SIG-M5 (cell line): ENCODE measurements at places on chromosomes 3 and 15.

DNA sequence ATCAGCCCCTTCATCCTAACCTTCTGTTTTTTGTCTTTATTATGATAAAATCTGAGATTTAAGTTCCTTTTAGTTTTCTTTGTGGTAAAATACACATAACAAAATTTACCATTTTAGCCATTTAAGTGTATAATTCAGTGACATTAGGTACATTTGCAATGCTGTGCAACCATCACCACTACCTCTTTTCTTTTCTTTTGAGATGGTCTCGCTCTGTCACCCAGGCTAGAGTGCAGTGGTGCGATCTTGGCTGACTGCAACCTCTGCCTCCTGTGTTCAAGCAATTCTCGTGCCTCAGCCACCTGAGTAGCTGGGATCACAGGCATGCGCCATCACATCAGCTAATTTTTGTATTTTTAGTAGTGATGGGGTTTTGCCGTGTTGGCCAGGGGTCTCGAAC, 6.2 kb upstream of the RAB11A start:
- no peak for DNase-seq

DNA sequence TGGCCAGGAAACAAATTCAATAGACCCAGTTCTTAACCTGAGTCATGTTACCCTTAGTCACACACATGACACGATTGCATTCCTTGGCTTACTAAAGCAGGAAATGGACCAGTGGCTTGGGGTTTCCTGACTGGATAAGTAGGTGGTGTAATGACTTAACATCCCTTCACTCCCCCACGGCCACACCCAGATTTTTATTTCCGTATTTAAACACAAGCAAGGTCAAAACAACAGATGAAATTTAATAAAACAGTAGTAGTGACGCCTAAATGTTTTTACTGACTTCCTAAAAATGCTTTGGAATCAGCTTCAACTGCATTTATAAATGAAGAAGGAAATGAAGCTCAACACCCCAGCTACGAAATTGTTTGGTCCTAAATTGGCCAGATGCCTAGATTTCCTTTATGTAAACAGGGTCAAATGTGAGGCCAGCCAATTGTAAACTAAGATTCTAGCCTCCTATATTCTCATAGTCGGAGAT, 324.3 kb downstream of the CHST2 start:
- no peak for DNase-seq

DNA sequence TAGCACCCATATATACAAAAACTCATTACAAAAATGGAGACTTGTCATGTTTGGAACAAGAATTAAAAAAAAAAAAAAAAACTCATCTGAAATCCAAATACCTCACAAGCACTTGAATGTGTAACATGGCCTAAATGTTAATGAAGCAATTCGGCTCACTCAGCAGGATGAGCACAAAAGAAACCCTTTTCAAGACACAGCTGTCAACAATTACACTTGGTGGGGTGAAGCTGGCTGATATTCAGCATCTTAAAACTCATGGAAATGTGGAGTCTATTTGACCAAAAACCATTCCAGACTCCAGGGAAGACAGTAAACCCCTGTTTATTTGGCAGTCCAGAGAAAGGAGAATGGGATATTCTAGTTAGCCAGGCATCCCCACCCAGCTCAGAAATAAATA, 205.4 kb upstream of the TSC22D2 start:
- DNase-seq = no peak

- no peak for DNase-seq
Observed at GRCh38 chr15:58285212-58285920, 146.4 kb upstream of the LIPC start.

- no peak for DNase-seq
Observed at GRCh38 chr3:57555306-57555705, 768 bp upstream of the PDE12 start.

GRCh38 chr3:46252980-46253379, 10.7 kb downstream of the CCR3 start:
- no peak for DNase-seq

- DNase-seq = no peak
Observed at GRCh38 chr3:188578576-188579363, 424.8 kb downstream of the LPP start.

DNA sequence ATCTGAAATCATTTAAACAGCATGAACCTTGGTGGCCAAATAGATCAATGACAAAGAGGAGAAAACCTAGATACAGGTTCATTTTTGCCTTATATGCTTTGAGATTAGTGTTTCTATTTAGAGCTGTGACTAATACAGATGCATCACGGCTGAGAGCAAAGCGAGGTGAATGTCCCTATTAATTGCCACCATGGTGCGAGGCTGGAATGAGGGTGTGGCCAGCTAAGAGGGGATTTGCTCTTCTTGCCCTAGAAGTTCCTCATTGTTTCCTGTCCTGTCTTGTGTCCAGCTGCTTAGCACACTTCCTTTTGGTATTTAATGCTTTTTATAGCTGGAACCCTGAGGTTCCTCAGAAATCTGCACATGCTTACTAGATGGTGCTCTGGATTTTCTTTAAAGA, 339.1 kb upstream of the RGMA start:
- DNase-seq = no peak

DNA sequence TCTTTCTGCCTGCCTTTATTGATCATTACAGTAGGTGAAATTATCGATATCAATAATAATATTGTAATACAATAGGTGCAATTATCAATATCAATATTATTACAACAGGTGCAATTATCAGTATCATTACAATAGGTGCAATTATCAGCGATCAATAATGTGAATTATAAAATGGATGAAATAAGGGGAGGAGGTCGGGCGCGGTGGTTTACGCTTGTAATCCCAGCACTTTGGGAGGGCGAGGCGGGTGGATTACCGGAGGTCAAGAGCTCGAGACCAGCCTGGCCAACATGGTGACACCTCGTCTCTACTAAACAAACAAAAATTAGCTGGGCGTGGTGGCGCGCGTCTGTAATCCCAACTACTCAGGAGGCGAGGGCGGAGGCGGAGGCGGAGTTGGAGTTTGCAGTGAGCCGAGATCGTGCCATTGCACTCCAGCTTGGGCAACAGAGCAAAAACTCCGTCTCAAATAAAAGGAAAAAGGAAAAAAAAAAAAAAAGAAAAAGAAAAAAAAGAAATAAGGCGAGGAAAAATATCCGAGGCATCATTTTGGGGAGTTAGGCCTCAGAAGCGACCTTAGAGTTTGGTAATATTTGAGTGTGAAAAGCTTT, 611 bp upstream of the BNIP2 start:
- peak; percentile 37 for DNase-seq

- DNase-seq = no peak
Observed at GRCh38 chr3:11574981-11575669, 68.6 kb downstream of the VGLL4 start.

- DNase-seq = no peak
Observed at GRCh38 chr3:42117175-42118008, 26.2 kb downstream of the TRAK1 start.

DNA sequence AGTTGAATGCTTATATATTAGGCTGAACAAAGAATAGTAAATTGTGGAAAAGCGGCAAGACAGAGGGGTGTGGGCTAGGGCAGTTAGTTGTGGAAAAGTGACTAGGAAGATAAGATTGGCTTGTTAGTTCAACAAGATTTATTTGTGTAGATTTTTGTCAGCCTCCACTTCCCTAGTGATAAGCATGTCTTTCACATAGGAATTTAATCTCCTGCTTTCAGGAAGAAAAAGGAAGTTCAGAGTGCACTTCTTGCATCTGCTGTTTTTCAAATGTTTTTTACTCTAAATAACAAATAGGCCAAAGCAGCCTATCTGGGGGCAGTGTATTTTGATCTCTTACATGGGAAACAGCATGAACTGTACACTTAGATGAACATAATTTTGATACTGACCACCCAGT, 919.9 kb downstream of the NAALADL2 start:
- no peak for DNase-seq

DNA sequence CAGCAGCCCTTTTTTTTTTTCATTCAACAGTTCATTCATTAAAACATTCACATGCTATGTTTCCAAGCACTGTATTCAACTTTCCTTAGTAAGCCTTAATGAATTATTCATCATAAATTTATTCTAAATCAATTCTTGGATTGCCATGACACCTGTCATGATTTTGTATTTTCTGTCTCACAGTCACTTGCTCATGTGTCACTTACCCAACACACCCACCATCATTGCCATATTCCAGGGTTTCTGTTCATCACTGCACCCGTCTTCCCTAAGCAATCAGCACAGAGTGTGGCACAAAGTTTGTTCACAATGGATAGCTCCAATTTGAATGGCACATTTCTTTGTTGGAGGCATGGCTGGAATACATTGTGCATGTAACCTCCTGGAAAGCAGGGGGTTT, 27.2 kb downstream of the CPNE4 start:
- DNase-seq = no peak

- DNase-seq = no peak
Observed at GRCh38 chr15:62606376-62607113, 436.0 kb upstream of the TPM1 start.

GRCh38 chr3:63966871-63967270, 54.7 kb upstream of the SCAANT1 start:
- DNase-seq = no peak

DNA sequence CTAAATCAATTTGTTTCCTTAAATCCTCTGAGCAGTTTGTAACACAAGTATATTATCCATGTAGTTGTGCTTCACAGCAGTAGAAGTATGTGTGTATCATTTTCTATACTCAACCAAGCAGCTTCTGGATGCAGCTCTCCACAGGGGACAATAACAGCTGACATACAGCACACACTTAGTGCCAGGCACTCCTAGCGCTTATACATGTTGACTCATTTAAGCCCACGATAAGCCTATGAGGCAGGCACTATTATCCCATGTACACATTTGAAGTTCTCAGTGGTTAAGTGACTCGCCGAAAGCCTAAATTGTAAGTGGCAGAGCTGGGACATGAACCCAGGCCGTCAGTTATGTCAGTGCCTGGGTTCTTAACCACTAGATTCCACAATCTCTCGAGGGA, 20.3 kb upstream of the LPP start:
- DNase-seq = no peak

GRCh38 chr3:14587740-14588360, 47.7 kb upstream of the GRIP2 start:
- DNase-seq = no peak
